ENCODE measurements at places on chromosomes 1 and 21. TPM values are rescaled to one million over a fixed set of nuclear protein-coding genes. Genes with fewer than 3 reads are reported as not detected.

The FCGR3A gene
- polyA plus RNA-seq, result not detected

The SPOCD1 gene
- polyA plus RNA-seq, result 27.9 TPM

The PPM1J gene
- polyA plus RNA-seq, result 1.5 TPM

The C1orf94 gene
- not detected for polyA plus RNA-seq

The ITGB2 gene
- polyA plus RNA-seq, result 2.2 TPM

The BTBD8 gene
- polyA plus RNA-seq, result 1.6 TPM

The NBPF19 gene
- polyA plus RNA-seq, result 4.0 TPM

The AJAP1 gene
- not detected for polyA plus RNA-seq

The SCCPDH gene
- polyA plus RNA-seq, result 37.5 TPM

The LRRC71 gene
- polyA plus RNA-seq, result not detected

The CACNA1S gene
- not detected for polyA plus RNA-seq

The RNF186 gene
- polyA plus RNA-seq, result not detected

The OR6K3 gene
- polyA plus RNA-seq, result not detected

The KCNE2 gene
- polyA plus RNA-seq, result 0.23 TPM

The APCS gene
- not detected for polyA plus RNA-seq

The NAV1 gene
- polyA plus RNA-seq, result 74.7 TPM

The CLEC20A gene
- not detected for polyA plus RNA-seq

The ANGPTL7 gene
- not detected for polyA plus RNA-seq

The SDE2 gene
- polyA plus RNA-seq, result 18.0 TPM

The PITHD1 gene
- 39.4 TPM for polyA plus RNA-seq

Measured in GM23248 (cell line).